Smooth muscle cell of the brain vasculature (primary cell): ENCODE measurements at places on chromosomes 7 and 10.

DNA sequence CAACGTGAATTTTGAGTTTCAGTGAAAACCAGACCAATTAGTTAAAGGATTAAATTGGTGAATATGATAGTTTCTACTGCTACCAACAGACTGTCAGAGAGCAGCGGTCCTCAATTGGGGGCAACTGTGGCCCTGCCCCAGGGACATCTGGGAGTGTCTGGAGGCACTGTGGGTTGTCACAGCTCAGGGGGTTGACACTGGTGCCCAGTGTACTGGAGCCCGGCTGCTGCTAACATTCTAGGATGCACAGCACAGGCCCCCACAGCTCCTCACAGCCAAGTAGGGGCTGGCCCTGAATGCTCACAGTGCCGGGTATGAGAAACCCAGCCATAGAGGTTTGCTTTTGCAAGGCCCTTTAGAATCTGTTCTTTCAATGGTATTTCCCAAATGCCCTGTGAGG lies 84.1 kb upstream of the CXCL12 start:
- no peak for DNase-seq

GRCh38 chr10:4685491-4685890 lies 140.5 kb upstream of the AKR1E2 start:
- DNase-seq: no peak

DNA sequence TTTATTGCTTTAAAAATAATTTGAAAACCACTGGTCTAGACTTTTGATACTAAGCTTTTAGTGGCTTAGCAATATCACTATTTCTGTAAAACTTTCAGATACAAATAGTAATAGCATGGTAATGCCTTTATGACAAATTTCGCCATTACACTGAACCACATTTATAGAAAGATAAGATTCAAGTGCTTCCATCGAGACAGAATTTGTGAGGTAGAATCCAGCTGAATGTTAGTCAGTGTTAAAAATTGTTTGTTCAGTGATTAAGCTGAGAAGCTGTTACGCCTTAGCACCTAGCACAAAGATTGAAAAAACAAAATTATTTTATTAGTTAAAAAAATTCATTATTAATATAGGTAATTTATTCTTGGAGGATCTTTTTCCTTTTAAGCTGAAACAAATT lies 36.5 kb downstream of the GNAT3 start:
- no peak for DNase-seq

GRCh38 chr7:40147371-40148246 lies 12.8 kb downstream of the SUGCT start:
- no peak for DNase-seq

- DNase-seq: no peak
These were observed 2.9 kb downstream of the EIF3B start for GRCh38 chr7:2357571-2357970.
